ENCODE measurements at places on chromosomes 16 and 17.

GRCh38 chr17:17736205-17737183 is 55.2 kb downstream of the RAI1 start:
- DNase-seq: no peak

- no peak for DNase-seq
Observed at GRCh38 chr16:19645557-19645981, 72.5 kb downstream of the KNOP1 start.

DNA sequence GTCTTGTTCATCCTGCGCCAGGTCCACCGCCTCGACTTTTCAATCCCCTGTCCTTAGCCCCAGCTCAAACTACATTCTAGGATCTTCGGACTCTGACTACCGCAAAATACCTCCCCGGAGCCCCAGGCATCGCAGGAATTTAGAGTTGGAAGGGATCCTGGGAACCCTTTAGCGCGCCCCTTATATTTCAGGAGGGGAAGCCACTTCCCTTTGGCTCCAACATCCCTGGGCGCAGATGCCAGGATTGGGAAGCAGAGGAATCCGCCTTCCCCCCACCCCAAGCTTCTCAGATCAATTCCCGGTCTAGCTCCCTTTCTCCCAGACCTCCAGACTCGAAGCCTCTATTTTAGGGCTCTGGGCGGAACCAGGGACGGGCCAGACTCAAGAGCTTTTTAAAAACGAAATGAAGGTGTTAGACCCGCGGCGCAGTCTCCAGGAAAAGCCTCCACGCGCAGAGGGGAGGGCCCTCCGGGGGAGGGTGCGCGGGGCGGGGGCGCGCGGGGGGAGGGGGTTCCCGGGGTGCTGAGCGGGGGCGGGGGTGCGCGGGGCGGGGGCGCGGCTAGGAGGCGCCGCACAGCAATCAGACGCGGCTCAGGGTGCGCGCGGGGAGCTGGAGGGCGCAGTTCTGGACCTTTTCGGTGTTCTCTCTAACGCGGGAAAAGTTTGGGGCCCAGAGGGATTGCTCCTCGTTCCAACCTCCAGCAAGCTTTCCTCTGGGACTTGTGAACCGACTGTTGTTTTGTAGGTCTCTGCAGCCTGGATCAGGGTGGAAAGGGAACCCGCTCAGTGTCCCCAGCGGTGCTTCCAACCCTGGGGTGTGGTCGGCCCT is 1.6 kb downstream of the AHSP start:
- no peak for DNase-seq

- DNase-seq: no peak
Observed at GRCh38 chr16:75000481-75001081, 1.8 kb downstream of the ZNRF1 start.

DNA sequence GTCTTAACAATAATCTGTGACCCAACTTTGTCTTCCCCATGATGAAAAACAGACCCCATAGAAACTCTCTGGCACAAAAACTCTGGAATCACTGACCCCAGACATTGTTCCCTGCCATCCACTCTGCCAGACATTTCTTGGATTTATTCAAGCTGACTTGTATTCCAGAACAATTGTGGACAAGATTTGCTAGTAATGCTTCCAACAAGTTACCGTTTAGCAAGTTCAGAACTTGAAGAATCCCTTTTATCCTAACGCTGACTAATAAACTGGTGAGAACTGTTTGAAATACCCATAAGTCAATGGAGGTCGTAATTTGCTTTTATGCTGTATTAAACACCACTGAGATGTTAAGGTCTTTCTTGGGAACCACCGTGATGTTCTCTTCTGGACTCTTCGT is 10.5 kb downstream of the HSBP1 start:
- no peak for DNase-seq

- no peak for DNase-seq
Observed at GRCh38 chr16:74605332-74605731, 1.6 kb downstream of the GLG1 start.

DNA sequence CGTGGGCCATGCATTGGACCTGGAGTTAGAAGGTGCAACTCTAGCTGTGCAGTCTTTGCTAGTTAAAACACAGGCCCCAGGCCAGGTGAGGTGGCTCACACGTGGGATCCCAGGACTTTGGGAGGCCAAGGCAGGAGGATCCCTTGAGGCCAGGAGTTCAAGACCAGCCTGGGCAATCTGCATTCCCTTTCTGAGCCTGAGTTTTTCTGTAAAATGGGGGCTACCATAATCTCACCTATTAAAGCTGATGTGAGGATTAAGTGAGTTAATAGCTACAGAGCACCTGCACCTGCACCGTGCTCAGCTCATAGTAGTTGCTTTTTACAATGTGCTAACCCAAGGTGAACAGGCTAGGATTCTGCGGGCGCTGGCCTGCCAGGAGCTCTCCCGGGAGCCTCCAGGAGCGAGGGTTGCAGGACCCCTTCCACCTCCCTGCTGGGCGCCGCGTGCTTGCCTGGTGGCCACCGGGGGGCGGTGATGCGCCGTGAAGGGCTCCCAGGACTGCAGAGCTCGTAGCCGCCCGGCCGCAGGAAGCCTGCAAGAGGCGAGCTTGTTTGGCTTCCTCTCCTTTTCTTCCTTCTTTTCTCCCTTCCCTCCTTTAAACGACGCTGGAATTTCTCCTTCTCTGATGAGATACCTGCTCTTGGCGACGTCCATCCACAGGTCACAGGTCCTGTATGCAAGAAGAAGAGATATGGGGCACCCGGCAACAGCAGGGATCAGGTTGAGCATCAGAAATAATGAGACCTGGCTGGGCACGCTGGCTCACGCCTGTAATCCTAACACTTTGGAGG is 51.3 kb downstream of the ZFP90 start:
- DNase-seq: peak; percentile 71

- no peak for DNase-seq
Observed at GRCh38 chr16:79598348-79599181, 2.0 kb downstream of the MAF start.

GRCh38 chr16:56716761-56717160 is 13.2 kb upstream of the NUP93 start:
- no peak for DNase-seq

DNA sequence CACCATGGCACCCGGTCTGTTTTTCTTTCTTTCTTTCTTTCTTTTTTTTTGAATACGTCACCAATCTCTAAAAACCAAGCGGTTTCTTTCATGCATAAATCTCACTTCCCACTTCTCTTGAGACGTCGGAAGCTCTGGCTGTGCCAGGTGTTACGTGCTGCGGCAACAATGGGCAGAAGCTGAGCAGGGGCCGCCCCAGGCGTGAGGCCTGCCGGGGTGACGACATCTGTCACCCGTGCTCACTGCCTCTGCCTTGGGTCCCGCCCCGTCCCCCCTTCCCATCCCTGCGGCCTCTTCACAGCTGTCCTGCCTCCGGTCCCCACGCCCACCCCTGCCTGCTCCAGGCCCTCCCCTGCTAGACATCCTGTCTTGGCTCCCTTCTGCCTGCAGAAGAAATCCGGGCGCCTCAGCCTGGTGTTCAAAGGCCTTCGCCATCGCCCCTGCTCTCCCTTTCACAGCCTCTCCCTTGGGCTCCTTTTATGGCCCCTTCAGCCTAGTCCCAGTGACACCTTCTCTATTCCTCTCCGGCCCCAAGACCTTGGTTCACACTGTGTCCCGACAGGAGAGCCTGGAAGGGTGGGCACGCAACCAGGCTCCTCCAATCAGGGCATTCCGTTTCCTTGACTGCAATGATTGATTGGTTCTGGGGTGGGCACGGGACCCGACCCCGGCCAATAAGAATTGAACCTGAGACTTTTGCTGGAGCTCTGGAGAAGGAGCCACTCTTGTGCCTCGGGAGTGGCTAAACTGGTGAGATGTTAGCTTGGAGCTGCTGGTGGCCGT is 4.8 kb downstream of the P2RX1 start:
- DNase-seq: peak; percentile 82

- no peak for DNase-seq
Observed at GRCh38 chr17:51365090-51365489, 104.7 kb downstream of the UTP18 start.

GRCh38 chr16:27232061-27232900 is 29.0 kb downstream of the KDM8 start:
- DNase-seq: peak; percentile 67

GRCh38 chr16:10497132-10498101 is 83.0 kb downstream of the EMP2 start:
- DNase-seq: no peak

DNA sequence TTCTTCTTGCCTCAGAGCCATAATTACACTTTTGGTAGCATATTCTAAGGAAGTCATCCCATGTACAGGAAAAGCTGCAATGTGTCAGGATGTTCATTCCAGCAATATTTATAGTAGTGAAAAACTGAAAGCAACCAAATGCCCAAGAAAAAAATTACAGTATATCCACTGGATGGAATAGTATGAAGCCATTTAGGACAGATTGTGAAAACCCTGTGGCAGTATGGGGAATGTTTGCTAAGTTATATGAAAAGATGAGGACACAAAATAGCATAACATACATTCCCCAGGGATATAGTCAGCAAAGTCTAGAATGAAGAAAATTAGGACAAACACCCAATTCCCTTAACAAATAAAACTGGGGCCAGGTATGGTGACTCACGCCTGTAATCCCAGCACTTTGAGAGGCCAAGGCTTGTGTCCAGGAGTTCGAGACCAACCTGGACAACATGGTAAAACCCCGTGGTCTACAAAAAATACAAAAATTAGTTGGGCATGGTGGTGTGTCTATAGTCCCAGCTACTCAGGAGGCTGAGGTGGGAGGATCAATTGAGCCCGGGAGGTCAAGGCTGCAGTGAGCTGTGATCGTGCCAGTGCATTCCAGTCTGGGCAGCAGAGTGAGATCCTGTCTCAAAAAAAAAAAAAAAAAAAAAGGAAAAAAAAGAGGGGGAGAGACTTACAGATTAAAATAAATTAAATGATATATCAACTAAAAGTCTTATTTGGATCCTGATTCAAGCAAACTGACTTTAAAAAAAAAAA is 2.3 kb downstream of the LRRC3C start:
- DNase-seq: no peak

- DNase-seq: no peak
Observed at GRCh38 chr16:49952386-49952785, 72.6 kb upstream of the CNEP1R1 start.

- no peak for DNase-seq
Observed at GRCh38 chr17:78697554-78698343, 84.3 kb downstream of the CYTH1 start.

DNA sequence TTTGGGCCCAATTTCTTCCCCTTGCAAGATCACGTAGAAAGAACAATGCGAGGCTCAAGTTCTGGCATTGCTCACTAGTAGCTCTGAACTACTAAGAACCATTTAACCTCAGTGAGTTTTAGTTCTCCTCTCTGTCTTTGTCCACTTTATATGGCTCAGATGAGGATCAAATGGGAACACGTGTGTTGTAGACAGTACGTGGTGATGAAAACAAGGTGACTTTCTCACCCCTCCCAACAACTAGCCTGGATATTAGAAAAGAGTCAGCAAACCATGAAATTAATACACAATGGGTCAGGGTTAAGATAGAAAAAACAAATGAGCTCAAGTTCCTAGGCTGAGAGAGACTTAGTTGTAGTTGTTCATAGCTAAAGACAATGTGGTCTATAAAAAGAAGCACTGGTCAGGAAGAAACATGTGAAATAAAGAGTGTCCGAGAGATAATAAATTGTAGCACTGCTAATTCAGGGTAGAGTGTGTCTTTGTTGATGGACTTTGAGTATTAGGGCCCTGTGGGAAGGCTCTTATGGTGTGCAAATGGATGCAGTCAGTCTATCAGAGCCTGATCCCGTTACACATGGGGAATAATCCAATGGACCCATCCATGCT is 417.0 kb downstream of the HAPSTR1 start:
- no peak for DNase-seq

DNA sequence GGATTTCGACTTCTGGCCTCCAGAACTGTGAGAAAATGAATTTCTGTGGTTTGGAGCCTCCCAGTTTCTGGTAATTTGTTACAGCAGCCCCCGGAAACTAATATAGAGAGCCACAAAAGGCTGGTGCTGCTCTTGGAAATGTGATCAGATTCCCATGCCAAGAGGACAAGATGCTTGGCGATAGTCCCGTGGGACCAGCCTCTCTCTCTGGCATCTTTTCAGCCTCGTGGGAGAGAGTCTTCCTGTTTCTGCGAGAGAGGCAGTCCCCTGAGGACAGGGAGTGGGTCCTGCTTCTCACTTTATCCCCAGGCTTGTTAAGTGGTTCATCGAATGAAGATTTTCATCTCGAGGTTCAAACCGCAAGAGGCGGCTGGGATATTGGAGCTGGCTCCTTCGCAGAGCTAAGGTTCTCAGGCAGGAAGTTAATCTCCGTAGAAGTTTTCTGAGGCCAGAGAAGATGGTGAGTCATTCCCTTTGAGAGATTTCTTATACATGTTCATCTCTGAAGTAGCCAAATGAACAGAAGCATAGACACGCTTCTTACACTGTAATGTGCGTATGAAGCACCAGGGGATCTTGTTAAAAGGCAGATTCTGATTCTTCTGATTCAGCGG is 211.6 kb upstream of the SDK2 start:
- DNase-seq: no peak

DNA sequence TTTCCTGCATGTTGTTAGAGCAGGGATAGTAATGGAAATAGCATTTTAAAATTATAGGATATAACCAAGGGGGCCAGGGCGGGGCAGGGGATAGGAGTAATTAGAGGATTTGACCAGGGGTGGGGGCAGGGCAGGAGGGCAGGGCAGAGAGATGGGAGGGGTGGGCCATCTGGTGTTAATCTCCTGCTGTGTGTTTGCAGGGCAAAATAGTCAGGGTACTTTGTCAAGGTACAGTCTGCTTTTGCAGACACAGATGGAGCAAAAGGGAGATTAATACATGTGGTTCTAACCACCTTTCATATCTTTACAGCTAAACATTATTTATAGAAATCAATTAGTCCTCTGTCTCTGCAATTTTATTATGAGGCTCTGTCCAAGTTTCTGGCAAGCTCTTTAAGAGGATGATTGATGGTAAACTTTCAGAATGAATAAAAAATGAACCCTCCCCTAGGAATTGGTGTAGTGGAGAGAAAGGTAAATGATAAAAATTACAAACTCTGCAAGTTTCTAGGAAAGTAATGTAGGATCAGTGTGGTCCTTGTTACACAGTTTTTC is 6.6 kb downstream of the ANKFN1 start:
- DNase-seq: no peak

DNA sequence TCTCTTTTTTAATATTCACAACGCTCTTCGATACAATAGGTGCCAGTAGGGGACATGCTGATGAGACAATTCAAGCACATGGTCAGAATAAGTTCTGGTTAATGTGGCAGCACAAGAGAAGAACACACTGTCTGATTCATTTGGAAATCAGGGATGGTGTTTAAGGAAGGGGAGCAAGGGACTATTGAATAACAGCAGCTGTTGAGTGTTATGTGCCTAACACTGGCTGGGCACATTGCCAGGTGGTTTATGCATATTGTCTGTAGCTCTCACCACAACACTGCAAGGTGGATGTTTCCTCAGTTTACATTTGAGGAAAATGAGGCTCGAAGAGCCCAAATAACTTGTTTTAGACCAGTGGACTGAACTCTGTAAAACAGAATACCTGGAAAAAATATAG is 44.2 kb downstream of the LYRM9 start:
- DNase-seq: no peak

- no peak for DNase-seq
Observed at GRCh38 chr16:1076801-1077576, 4.4 kb downstream of the SSTR5 start.

All from activated naive CD8-positive, alpha-beta T cell treated with anti-CD3 and anti-CD28 coated beads for 36 hours (primary cell).